Spleen (tissue), 13 donors: ENCODE measurements at places on chromosomes 11 and 22.

GRCh38 chr11:61917334-61918109, at the start of gene RAB3IL1:
Gene RAB3IL1, minus strand, starts transcription at chr11:61917566. Its CDS starts 199 bp downstream, at chr11:61917367.
- H3K36me3 ChIP-seq, result no peaks in the 10 kb centered on the region
- peaks cover 69% of the 10 kb centered on the region for H3K4me1 ChIP-seq
- H3K27ac ChIP-seq, result peak within 1 kb of the TSS; percentile 69
- DNase-seq, result peak; percentile 84

GRCh38 chr11:57752954-57753353, 1.3 kb upstream of the BTBD18 start:
- no peaks in the 10 kb centered on the region for H3K27me3 ChIP-seq
- H3K36me3 ChIP-seq, result no peaks in the 10 kb centered on the region
- no peak for DNase-seq
- no peak overlapping the region for H3K27ac ChIP-seq
- H3K4me1 ChIP-seq, result no peaks in the 10 kb centered on the region

DNA sequence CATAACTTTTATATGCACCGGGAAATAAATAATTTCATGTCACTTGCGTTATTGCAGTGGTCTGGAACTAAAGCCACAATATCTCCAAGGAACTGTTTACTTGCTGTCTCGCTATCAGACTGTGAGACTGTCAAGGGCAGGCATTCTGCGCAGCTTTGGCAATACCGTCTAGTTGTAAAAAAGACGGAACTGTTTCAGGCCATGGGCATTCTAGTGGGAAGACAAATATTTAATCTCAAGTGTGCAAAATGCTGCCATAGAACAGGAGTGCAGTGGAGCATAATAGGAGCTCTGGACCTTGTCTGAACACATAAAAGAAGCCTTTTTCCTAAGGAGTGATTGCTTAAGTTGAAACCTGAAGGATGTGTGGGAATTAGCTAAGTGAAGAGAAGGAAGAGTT, 53.8 kb downstream of the PACS1 start:
- DNase-seq, result no peak
- H3K4me1 ChIP-seq, result peaks cover 55% of the 10 kb centered on the region
- no peaks in the 10 kb centered on the region for H3K27me3 ChIP-seq

- H3K27ac ChIP-seq, result no peak overlapping the region
- H3K4me1 ChIP-seq, result no peaks in the 10 kb centered on the region
- no peak for DNase-seq
- H3K4me3 ChIP-seq, result no peak overlapping the region
- H3K27me3 ChIP-seq, result no peaks in the 10 kb centered on the region
- no peaks in the 10 kb centered on the region for H3K36me3 ChIP-seq
These were observed 121.8 kb upstream of the POU2AF2 start for GRCh38 chr11:111123463-111124398.
